T-helper 1 cell (primary cell): ENCODE measurements at places on chromosomes 3 and 15.

DNA sequence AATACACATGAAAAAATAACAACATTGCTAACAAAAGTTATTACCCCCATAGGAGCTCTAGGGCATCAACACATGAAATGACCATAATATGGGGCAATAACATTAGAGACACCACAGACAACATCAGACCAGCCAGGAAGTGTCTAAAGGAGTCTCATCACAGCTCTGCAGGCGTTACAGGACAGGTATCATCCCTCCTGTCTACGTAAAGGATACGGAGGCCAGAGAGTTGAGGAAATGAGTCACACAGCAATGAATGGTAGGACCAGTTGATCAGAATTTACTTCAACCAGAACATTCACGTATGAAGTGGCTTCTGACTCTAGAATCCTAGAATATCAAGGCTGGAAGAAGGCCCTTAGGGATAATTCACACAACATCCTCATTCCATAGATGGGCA is 1.8 kb downstream of the NME9 start:
- no peak for DNase-seq

DNA sequence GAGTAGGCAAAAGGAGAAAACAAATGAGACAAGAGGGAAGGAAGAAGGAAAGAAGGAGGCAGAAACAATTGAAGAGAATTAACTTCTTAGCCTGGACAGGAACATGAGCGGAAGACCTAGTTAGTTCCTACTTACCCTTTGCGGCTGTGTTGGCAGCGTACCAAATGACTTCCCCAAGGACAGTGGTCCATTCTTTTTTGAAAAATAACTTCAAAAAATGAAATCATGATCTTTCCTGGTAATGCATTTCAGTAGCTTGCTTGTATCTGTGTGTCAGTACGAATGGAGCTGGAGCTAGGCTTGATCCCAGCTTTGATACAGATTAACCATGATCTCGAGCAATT is 41.5 kb upstream of the CFAP161 start:
- no peak for DNase-seq

DNA sequence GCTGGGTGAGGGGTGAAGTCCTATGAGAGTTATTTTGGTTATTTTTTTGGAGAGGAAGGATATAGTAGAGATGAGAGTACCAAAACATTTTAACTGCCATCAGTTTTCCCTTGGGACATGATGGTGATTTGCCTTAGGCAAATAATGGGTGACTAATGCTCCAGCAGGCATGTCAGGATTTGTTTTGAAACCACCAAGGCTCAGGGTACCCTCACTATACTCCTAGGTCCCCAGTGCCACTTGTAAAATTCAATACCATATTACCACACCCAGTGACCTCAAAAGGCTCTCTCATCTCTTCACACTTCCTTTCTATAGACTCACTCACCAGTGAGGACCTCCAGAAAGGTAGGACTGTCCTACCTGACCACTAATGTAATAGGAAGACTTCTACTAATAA is 83.6 kb downstream of the WDR72 start:
- no peak for DNase-seq

DNA sequence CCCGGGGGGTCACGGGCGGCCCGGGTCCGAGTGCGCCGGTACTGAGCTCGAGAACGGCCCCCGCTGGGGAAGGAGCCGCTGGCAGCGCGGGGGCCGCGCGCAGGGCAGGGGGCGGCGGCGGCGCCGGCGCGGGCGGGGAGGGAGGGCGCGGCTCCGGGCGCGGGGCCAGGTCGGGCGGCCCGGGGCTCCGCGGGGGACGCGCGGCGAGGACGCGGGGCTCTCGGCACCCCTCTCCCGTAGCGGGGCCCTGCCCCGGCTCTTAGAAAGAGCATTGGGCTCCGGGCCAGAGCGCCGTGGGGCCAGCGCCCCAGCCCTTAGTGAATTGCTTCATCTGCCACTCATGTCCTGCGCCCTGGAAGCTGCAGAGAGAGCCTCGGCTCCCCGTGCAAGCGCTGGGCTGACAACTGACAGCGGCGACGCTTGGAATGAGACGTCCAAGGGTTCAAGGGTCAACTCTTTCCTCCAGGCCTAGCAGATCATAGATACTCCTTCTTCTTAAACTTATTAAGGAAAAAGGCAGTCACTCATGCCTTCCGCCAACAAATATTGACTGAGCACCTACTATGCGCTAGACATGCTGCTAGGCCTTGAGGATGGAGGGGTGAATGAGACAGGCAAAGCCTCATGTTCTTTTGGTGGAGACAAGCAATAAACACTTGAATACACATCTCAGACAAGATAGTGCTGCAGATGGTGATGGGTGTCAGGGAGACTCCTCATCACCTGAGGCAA is 140.8 kb downstream of the SMAD6 start:
- DNase-seq = no peak

DNA sequence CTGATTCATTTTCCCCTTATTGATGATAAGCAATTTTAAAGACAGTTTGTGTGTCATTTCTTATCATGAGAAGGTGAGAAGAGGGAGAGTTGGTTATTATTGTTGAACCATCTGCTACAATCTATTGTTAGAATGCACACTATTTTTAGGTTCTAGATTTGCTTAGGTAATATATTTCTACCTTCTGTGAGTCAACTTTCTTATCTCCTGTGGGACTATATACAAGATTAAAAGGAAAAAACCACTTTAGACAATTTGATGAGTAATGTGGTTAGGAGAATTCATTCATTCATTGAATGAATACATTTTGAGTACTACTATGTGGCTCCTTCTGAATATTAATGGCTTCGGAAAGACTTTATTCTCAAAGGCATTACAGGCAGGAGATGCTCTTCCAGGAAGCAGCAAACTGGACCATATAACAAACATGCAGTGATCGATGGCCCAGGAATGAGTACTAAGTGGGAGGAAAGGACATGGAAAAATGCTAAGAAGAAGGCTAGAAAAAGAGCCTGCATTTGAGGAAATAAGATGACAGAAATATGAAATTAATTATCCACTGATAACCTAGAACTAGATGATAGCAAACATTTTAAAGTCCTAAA is 22.4 kb downstream of the SPTSSB start:
- no peak for DNase-seq

GRCh38 chr3:17771177-17772017 is 29.0 kb upstream of the TBC1D5 start:
- no peak for DNase-seq

- DNase-seq = no peak
These were observed 64.4 kb downstream of the TRIM71 start for GRCh38 chr3:32882189-32882588.

DNA sequence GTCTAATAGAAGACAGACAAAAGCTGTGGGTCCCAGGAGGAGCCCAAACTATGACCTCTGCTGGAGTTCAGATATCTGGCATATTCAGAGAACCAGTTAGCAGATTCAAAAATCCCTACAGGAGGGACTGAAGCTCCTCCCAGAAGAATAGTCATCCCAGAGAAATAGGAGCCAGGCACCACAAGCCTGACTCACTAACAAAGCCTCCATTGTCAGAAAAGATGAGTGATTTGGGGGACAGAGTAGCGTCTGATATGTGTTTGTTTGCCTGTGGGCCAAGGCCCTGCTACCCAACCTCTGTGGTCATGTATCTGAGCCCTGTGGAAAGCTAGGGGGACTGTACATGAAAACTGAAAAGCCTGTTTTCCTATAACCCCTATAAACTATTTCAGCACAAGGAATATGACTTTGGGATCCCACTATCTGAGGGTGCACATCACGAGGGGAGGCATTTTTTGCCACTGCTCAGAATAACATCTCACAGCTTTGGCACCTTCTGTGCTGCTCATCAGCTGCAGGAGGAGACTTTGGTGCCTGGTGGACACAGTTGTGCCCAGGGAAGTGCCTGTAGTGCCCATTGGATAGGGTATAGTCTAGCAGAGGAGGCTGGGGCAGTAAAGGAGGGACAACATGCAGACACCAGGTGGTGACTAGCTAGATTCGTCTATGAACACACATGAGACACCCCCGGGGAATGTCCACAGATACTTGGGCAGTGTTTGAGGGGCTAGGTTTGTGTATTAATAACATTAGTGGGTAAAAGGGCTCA is 9.7 kb upstream of the LARP6 start:
- DNase-seq = no peak

DNA sequence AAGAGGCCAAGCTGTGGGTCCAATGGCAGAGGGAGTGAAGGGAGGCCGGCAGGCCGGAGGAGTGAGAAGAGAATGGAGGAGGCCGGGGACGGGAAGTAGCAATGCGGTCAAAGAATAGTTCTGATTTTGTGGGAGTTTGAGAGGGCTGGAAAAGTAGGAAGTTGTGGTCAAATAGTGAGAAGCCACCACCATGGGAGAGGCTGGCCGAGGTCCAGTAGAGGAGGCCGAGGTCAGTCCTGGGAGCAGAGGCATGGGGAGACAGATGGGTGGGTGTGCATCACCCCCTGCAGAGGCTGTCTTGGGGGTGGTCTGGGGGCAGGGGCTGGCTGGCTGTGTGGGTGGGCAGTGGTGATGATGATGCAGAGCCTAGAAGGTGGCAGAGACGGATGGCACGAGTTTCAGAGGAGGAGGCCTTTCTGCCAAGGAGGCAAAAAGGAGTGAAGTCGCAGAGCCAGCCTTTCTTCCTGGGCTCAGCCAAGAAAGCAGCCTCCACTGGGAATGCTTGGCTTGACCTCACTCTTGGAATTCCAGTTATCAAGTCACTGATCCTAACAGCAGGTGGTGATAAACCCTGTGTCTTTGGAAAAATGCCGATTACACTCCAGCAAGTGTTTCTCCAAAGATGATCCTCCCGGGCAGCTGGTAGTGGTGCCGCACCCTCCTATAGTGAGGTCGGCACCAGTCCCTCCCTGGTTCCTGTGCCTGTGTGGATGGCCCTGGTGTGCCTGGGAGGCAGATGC is 57.3 kb downstream of the ARNT2 start:
- no peak for DNase-seq

- no peak for DNase-seq
These were observed 9.5 kb downstream of the EBLN2 start for GRCh38 chr3:73070675-73071575.

GRCh38 chr15:93523481-93523880 is 434.5 kb upstream of the RGMA start:
- no peak for DNase-seq

DNA sequence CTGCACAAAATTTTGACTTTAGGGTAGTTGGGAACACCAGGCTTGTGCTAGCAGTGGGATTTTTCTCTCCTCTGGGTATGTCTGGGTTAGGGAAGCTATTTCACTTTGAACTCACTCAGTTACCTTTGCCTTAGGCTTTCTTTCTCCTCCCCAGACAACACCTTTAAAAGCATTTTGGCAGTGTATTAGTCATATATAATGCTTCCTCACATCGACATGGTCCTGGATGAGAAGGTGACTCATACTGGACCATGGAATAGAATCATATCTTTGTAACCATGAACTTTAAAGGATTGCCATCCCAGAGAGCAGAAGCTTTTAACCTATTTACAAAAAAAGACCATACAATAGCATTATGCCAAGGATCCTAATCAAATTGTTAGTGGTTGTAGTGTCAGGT is 2.7 kb downstream of the RYR3 start:
- no peak for DNase-seq

- no peak for DNase-seq
These were observed 115.2 kb upstream of the PDZRN3 start for GRCh38 chr3:73739791-73740453.

DNA sequence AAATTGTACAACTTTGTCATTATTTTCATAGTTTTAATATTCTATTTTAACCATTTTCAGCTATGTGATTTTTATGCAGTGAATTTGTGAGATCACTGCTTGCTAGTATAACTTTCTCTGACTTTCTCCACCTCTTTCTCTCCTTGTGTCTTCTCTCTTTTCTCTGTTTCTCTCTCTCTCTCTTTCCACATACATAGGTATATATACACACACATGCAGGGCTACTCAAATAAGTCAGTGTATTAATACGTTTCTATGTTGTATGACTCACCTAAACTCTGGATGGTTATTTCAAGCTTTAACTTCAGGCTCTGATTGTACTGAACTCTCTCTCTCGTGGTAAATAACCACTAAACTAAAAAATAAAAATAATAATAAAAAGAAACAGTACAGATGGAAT is 1389.3 kb upstream of the ALCAM start:
- no peak for DNase-seq

- no peak for DNase-seq
These were observed 41.5 kb upstream of the MTMR10 start for GRCh38 chr15:31032961-31033371.

DNA sequence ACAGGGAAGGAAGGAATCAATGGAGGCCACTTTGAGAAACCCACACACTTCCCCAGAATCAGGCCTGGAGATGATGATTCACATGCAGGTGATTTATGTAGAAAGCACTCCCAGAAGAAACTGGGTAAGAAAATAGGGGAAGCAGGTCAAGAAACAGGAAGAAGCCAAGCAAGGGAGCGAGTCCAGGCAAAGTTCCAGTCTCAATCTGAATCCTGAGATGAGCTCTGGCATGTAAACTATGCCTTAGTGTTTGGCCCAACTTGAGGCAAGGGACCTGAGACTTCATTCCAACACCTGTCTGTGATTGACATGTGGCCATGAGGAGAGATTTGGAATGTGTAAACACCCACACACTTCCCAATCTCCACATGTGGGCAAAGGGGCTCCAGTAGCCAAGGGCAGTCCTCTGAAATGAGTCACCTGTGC is 61.6 kb upstream of the CTNNB1 start:
- no peak for DNase-seq

DNA sequence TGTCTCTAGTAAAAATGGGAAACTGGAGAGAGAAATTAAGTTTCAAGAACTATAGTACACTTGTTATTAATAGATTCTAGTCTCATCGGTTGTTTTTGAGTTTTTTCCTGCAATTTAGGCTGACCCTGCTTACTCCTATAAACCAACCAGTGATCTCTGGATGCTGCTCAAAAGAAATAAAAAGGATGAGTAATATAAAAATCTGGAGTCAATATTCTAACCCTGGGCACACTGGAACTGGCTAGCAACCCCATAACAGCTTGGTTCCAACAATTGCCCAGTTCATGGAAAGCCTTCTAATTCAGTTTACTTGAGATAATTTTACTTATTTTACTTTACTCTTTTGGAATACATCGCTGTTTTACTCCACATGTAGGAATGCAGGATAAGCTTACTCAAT is 211.6 kb downstream of the GBE1 start:
- no peak for DNase-seq

- DNase-seq = no peak
These were observed 183.2 kb downstream of the MAGI1 start for GRCh38 chr3:65855370-65856100.

DNA sequence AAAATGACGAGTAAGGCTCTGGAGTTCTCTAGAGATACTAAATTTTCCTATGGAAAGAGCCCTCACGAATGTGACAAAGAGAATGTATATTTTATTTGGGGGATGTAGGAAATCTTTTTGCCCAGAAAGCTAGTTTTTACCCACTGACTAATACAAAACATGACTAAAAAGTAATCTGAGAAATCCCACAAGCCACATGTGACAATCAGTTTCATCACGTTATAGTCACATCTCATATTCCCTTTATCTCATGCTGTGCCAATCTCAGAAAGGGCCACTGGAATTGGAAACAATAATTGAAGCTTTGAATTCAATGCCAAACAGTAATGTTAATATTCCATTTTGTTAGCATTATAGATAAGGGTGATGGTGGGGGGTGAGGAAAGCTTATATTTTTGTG is 509.0 kb upstream of the GOLIM4 start:
- no peak for DNase-seq
